ENCODE measurements at places on chromosomes 2 and 18.

DNA sequence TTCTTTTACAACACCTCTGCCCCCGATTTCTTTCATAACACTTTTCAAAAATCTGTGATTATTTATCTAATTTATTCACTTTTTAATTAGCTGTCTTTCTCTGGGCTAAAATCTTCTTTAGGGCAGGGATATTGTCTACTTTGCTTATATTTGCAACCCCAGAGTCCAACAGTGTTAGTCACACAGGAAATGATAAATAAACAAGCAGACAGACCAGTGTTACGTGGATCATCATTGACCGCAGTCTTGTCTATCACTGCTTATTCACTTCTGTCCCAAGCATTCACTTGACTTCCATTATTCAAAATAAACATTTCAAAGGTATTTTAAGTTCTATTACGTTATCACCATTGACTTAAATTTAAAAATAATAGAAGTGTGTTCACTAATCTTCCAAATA is 237.6 kb upstream of the UBE2E3 start:
- DNase-seq = no peak

- no peak for DNase-seq
Observed at GRCh38 chr2:64273524-64274398, 129.5 kb upstream of the PELI1 start.

- DNase-seq = no peak
Observed at GRCh38 chr18:73950116-73950700, 197.4 kb downstream of the FBXO15 start.

GRCh38 chr2:67752199-67752598 is 310.6 kb downstream of the C1D start:
- no peak for DNase-seq

DNA sequence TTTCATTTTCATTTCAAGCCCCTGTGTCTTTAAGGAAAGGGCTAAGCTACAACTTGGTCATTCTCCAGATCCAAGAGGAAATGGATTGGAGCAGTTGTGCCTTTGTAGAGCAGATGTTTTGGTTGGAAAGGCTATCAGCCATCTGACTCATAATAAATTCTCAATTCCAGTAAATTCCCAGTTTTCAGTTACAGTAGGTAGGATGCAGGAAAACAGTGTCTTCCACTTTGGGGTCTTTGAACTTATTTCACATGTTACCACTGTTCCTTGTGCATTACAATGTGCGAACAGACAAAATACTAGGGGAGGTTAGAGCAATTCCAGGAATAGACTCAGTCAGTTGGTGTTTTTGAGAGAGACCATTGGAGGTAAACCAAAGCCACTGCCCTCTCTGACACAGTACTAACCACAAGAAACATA is 211.9 kb downstream of the BABAM2 start:
- DNase-seq = no peak

DNA sequence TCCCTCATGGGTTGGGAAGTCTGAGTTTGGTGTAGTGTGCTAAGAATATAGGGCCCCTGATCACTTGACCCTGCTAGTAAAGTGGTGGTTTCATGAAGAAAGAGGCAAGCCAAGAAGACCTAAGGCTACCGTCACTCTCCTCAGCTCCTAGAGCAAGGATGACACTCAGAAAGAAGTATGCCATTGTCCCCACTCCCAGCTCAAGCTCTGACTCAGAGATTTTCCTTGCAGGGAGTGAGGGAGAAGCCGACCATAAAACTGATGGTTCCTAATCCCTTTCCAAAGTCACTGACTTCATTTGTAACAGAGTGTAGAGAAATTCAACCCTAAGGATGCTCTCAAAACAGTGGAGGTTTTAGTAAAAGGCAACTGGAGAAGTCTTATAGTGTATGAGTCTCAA is 80.9 kb downstream of the ICA1L start:
- no peak for DNase-seq

DNA sequence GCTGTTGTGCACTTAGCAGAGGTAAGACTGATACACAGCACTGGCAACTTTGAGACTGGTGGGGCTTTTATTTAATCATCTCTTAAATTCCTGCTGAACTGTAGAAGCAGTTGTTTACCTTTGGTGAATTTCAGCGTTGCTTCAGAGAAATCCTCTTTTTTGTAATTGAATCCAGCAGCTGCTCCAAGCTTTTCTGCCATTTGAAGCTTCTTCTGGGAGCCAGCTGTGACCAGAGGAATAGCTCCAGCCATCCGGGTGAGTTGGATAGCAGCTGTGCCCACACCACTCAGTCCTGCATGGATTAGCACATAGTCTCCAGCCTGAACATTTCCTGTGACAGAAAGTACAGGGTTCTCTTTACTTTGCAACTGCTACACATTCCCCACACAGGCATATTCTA is 3.9 kb downstream of the TP53I3 start:
- no peak for DNase-seq

- DNase-seq = peak; percentile 49
Observed at GRCh38 chr2:231924889-231925275, 1.3 kb downstream of the NPPC start.

DNA sequence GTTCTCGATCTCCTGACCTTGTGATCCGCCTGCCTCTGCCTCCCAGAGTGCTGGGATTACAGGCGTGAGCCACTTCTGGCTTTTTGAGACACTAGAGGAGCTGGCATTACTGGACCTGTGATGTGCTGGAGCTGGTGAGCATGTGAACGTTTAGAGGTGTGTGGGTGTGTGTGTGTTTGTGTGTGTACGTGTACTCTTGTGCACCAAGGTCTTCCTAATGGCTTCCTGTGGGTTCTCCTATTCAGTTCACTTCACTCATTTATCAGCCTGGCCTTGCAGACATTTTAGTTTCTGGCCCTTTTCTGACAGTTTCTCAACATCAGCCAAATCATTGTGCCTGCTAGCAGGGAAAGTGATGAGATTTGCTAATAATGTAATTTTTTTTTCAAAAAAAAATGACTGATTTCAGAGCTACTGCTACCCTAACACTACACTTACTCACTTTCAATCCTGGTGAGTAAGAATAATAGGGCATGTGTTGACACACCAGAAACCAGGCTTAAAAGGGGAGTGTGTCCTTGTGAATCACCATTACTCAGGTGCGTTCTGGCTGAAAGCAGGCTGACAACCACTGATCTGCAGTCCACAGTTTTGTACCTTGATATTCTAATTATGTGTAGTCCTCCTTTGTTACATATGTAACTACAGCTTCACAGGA is 41.0 kb upstream of the ACTR3 start:
- no peak for DNase-seq

GRCh38 chr2:38406597-38407110 is 29.6 kb upstream of the ATL2 start:
- peak; percentile 37 for DNase-seq

- no peak for DNase-seq
Observed at GRCh38 chr2:42045352-42045751, 2.5 kb upstream of the PKDCC start.

GRCh38 chr18:7877609-7878008 is 310.5 kb downstream of the PTPRM start:
- no peak for DNase-seq

GRCh38 chr2:213923543-213923942 is 487.3 kb upstream of the VWC2L start:
- DNase-seq = peak; percentile 10

DNA sequence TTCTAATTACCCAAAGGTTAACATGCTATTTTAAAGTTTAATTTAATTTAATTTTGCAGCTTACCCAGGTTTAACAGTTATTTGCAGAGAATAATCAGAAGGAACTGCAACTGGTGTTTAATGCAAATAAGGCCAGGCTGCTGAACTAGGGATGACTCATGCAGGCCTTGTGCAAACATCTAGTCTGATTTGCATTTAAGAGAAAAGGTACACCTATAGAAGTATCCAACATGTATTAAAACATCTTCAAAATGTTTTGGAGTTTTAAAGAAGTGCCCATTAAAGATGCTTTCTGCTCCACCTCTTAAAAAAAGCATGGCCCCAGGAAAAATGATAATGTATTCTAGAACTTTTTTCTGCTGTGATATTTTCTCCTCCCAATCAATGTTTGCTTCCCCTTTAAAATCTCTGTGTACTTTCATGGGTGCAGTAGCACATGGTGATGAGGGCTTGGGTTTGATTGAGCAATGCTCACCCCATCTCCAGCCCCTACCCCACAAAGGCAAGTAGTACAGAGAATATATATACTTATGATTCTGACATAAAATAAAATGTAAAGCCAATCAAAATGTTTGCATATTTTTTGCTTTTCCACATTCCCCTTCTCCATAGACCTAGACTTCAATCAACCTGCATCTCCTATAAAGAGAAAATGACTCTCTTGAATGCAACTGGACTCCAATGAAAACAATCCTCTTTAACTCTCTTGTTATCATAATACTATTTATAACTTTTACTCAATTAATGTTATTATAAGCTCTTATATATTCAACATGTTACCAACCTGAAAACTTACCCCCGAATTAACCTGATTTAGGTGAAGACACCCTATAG is 54.1 kb downstream of the ATP8B1 start:
- no peak for DNase-seq

DNA sequence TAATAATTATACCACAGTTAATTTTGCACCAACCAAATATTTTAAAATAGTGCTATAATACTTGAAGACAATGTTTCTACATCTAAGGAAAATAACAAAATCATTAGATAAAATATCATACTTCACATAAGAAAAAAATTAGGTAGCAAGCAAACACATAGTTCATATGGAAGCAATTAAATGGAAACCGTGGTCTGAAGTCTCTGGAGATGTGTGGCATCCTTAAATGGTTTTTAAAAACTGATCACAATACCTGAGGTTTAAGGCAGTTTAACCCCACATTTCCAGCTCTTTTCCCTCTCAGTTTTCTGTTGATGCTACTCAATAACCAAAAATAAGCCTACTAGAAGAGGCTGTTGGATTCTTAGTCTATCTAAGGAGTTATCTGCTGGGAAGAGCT is 71.3 kb downstream of the ASXL2 start:
- DNase-seq = no peak

DNA sequence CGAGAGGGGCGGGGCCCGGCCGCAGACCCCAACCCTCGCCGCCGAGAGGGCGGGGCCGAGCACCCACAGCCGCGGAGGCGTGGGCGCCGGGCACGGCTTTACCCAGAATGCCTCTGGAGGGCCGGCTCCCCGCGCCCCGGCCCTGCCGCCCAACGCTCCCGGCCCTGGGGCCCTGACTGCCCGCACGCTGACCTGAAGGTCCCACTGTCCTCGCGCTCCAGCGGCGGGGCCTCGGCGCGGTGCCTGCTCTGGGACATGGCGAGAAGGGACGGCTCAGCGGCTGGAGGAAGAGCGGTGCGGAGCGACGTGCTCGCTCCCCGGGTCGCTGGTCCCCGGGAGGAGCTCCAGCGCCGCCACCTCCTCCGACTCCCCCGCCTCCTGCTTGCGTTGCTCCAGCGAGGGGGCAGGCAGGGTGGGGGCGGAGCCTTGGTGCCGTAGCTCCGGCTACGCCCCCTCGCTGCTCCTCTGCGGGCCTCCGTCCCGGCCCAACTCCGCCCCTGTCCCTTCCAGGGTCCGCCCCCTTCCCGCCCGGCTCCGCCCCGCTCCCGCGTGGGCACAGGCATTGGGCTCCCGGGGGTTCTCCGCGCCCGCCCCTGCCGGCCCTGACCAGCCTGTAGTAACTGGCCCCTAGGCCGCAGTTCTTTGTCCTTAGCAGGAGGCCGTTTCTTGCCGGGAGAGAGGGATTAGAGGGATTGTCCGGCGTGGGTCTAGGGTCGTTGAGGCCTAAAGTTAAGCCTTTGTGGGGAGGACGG is at the start of the genes PJVK and PRKRA:
TSS of gene PJVK (plus strand) at position 605 of the 752 bp plus-strand sequence. CDS start 2,032 bp downstream, outside the sequence.
TSS of gene PRKRA (minus strand) at position 402 of the 752 bp plus-strand sequence. CDS start at position 257, 145 bp downstream.
- peak; percentile 96 for DNase-seq

DNA sequence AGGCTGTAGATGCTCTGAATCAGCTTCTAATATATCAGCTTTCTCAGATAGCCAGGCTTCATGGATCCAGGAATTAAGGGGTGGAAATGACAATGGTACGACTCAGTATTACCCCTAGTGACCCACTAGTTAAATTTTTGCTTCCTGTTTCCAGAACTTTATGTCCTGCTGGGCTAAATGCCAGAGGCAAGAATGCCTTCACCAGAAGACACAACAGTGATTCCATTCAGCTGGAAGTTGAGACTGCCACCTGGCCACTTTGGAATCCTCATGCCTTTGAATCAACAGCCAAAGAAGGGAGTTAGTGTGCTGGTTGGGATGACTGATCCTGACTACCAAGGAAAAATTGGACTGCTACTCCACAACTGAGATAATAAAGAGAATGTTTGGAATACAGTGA is 239.1 kb downstream of the ASXL3 start:
- DNase-seq = no peak

GRCh38 chr2:202690321-202690900 is 55.6 kb downstream of the FAM117B start:
- DNase-seq = no peak

GRCh38 chr2:237723602-237724001 is 75.0 kb upstream of the RBM44 start:
- peak; percentile 58 for DNase-seq

- DNase-seq = no peak
Observed at GRCh38 chr18:35024965-35025364, 16.2 kb upstream of the MAPRE2 start.

GRCh38 chr2:203732092-203732952 is 25.9 kb downstream of the CD28 start:
- no peak for DNase-seq

DNA sequence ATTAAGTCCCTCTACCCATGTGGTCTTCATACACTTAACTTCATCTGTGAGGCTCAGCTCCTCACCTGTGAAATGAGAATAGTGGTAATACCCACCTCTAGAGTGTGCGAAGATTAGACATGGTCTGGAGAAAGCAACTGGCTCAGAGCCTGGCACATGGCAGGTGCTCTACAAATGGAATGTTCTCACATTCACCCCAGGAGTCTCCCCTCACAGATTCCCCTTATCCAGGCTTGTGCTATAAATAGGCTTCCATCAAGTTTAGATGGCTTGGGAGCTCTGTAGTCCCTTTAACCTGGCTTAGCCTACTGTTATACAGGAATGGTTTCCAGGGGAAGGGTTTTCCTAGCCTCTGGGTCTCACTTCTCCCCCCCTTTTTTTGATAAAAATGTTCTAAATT is 455.9 kb downstream of the RNF144A start:
- no peak for DNase-seq

DNA sequence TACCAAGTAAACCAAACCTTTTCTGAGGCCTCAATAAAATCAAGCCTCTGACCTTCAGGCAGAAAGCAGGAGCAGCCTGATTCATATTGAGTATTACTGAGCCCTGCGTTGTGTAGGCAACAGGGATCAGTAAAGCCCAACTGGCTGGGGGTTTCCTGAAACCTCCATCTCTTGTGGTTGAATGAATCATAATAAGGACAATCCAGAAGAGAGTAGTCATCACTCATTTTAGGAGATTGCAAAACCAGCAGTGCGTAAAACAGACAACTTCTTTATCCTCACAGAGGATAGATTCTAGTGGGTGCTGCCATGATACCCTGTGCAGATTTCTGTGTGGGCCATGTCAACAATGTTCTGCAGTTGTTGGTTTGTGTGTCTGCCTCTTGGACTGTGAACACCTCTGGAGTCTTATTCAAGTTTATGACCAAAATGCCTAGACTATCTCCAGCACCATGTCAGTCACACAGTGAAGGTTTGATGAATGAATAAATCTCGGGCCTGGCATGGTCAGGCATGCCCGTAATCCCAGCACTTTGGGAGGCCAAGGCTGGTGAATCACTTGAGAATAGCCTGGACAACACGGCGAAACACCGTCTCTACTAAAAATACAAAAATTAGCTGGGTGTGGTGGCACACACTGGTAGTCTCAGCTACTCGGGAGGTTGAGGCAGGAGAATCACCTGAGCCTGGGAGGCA is 51.8 kb upstream of the RAB27B start:
- DNase-seq = no peak
